ENCODE measurements at places on chromosomes 5 and 9.

DNA sequence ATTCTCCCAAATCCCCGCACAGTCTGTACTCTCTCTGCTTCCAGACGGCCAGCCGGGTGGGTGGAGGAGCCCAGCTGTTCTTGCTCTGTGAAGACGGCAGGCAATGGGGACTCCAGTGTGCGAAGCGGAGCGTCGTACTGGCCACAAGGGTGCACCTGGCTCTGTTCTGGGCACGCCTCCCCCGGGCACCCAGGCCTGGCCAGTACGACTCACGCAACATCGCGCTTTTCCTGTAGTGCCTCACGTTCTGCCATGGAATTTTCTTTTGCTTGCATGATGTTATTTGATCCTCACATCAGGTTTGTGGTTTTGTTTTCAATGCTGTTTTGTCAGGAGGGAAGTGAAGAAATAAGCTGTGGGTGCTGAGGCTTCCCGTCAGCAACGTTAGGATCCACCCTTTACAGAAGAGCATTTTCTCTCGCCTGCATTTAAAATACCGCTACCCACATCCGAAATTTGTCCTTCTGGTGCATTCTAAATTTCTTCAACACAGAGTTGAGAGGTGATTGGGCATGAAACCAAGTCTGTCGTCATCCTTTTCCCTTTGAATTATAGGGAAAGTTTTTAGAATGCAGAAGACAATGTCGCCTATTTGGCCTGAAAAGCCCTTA lies 311.7 kb downstream of the TRIM36 start:
- no peak for DNase-seq

DNA sequence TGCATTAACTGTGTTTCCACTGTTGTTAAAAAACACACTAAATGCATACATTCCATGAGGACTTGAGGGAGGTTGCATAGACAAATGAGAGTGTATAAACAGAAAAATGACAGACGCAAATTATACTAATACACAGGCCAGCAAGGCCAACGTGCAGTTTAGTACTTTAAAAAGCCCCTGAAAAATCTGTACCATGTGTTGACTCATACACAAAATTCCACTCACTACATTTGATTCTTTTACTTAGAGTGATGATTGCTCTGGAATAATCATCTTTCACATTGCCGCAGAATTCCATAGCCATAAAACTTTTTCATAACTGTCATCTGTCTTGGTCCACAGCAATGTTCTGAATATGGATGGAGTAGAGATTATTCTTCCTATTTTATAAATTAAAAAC lies 215.7 kb downstream of the FAM114A2 start:
- no peak for DNase-seq

DNA sequence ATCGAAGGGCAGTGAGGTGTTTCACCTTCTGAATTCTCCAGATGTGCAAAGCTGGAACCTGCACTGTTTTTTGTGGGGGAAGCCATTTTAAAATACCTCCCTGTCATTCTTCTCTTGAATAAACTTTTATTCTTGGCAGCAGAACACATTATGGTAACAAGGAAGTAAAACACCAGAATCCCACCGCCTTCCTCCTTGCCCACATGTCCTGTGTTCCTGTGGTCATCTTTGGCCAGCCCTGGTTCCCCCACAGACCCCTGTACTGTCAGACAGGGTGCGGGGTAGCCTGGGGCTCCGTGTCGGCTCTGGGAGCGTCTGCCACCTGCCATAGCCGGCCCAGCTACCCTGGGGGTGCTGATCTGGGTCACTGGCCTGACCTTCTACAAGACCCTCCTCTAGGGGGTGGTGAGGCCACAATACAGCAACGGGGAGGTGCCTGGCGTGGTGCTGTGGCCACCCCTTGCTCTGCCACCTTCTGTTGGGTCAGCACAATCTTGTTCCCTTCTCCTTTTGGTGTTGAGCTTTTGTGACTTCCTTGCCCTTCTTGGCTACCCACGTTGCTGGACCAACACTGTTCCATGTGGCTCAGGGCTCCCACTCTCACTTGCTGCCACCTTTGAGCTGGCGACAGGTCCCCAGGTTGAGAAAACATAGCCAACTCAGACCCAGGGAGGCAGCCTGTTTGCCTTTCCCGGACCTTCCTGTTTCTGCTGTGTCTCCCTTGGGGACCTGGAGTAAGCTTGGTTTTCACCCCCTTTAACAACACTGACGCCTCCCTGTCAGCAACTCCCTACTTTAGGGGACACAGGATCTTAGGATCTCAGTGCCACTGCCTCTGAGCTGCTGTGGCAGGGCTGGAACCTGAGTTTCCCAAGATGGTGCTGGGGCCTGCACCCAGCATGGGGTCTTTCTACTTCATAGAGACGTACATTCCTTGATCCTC lies 4.8 kb downstream of the WNK2 start:
- DNase-seq: no peak

- DNase-seq: no peak
Measured at GRCh38 chr9:138071731-138072130, 194.1 kb downstream of the CACNA1B start.

DNA sequence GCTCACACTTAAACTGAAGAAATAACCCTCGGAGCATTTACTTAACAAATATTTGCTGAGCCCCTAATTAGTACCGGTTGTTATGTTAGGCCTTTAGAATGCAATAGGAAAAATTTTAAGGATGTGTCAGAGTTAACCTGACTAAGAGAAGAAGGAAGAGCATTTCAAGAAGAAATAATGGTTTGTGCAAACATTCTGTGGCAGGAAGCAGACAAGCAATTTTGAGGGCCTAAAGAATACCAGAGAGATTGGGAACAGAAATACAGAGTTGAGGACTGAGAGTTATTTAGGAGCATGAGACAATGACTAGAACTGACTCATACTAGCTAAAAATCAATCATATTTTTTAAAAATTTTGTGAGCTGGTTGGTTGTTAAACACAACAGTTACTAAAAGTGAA lies 218.8 kb downstream of the PRR16 start:
- no peak for DNase-seq

DNA sequence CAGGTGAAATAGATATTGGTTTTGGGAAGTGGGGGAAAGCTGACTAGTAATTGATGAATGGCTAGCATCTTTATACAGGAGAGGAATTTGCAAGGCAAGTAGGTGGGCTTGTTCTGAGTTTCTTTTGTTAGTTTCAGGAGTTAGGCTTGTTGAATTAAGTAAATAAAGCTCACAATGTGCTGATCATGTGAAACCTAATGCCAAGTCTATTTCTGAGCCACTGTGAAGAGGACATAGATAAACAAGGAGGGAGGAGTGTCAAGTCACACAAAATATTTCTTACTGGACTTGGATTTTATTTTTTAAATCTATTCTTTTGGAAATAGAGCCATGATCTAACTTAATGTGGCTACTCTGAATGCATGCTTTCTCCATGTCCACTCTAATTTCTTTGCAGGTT lies 19.9 kb downstream of the GDA start:
- no peak for DNase-seq

DNA sequence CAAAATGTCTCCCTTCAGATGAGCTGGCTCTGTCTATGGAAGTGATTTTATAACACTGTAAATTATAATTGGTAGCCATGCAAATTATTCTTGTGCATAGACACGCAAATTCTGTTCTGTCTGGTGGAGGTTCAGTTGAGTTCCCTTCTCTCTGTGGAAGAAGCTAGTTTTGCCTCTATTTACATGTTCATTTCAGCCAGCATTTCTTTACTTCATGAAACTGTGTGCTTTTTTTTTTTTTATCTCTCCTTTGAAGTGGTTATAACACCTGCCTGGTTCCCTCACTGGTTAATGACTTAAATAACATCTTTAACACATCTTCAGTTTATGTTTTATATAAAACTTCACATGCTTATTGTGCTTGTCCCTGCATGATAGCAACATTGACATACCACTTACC lies 149.4 kb upstream of the FBXL7 start:
- DNase-seq: no peak

DNA sequence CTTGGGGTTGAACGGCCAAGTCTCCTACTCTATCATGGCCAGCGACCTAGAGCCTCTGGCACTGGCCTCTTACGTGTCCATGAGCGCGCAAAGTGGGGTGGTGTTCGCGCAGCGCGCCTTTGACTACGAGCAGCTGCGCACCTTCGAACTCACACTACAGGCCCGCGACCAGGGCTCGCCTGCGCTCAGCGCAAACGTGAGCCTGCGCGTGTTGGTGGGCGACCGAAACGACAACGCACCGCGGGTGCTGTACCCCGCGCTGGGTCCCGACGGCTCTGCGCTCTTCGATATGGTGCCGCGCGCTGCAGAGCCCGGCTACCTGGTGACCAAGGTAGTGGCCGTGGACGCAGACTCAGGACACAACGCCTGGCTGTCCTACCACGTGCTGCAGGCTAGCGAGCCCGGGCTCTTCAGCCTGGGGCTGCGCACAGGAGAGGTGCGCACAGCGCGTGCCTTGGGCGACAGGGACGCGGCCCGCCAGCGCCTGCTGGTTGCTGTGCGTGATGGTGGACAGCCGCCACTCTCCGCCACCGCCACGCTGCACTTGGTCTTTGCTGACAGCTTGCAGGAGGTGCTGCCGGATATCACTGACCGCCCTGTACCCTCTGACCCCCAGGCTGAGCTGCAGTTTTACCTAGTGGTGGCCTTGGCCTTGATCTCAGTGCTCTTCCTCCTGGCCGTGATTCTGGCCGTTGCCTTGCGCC lies 2.0 kb downstream of the PCDHGB5 start:
- DNase-seq: no peak

Data from NCI-H1105 treated with DMSO at 0.1 percent for 48 hours (cell line).